OCI-M1 (cell line): ENCODE measurements at places on chromosomes 13 and 19.

DNA sequence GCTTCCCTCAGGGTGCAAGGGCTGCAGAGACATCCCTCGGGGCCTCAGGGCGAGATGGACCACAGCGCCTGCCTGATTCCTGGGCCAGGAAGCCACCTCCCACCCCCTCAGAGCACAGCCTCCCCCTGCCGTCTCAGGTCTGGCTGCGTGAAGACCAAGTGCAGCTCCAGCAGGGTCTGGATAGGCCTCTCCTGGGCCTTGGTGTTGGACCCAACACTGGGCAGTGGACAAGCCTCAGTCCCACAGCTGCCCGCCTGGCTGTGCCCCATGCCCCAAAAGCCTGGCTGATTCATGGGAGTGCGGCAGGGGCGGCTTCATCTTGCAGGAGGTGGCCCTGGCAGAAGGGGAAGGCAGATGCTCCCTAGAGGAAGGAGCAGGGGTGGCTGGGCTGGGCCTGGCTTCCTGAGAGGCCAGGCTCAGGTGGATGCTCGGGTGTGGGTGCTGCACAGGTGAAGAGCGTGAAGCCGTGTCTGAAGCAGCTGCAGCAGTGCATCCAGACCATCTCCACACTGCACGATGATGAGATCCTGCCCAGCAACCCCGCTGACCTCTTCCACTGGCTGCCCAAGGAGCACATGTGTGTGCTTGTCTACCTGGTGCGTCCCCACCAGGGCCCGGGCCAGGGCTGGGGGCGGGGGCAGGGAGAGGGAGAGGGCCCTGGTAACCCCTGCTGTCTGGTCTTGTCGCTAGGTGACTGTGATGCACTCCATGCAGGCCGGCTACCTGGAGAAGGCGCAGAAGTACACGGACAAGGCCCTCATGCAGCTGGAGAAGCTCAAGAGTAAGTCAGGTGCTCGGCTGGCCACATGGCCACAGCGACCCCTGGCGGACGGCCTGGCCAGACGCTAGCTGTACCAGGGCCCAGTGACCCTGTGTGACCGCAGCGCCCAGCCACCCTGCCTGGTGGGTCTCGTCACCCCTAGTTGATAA, 21.7 kb downstream of the MAU2 start:
- peak; percentile 68 for DNase-seq

DNA sequence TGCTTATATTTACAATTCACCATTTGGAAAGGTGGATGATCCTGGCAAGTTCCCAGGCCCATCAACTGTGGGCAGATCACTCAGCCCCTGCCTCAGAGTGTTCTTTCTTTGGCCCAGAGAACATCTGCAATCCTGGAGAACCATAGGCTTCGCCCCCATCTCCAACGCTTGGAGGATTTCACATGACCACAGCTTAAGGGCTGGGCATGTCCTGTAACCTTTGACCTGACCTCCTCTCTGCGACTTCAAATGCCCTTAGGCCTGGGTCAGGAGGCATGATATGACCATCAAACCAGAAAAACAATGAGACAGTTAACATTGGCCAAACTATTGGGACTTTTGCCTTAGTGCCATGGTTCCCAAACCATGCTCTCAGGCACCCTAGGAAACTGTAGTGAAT, 7.2 kb upstream of the MBNL2 start:
- DNase-seq = no peak

- DNase-seq = no peak
Measured at GRCh38 chr13:34308725-34309124, 490.8 kb downstream of the RFC3 start.

DNA sequence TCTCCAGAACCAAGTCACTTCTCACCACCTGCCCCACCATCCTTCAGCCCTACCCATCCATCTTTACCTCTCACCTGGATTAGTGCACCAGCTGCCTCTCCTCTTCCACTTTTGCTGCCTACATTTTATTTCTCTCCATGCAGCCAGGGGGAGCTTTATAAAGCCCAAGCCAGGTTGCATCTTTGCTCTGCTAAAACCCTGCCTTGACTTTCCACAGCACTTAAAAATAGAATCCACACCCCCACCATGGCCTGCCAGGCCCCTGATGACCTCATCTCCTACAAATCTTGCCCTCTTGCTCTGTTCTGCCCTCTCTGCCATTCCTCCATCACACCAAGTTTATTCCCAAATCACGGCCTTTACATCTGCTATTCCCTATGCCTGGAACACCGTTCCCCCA, 1.8 kb downstream of the HOOK2 start:
- DNase-seq = peak; percentile 26

GRCh38 chr19:8573316-8573715, 3.9 kb downstream of the MYO1F start:
- no peak for DNase-seq

DNA sequence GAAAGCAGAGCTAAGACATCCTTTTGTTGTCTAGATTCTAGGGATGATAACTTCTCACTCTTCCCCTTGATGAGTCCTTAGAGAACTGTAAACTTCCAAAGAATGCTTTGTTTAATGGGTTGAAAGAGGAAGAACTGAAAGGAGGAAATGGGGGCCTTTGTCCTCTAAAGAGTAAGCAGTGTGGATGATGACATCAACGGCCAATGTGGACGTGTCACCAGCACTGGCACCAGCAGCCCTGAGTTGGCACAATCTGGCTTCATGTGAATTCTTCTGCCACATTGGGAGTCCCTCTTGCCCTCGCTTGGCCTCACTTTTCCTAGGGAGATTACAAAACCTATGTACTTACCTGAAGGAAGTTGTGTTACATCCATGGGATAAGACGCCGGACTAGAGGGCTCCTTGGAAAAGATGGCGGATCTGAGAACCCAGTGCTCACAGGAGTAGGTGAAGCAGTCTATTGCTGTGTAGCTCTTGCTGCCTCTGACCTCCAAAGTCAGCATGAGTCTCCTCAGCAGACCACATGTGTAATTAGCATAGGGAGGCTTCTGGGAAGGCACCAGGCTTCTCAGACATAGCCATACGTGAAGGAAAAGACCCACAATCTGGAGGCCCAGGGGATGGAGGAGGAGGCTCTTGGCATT, 62.8 kb downstream of the RGCC start:
- peak; percentile 8 for DNase-seq

GRCh38 chr13:94658926-94659597, 53.3 kb downstream of the SOX21 start:
- DNase-seq = peak; percentile 66

GRCh38 chr13:28250542-28250941, 112.2 kb downstream of the PAN3 start:
- DNase-seq = no peak

- DNase-seq = no peak
Measured at GRCh38 chr19:10478476-10478875, 24.7 kb downstream of the KEAP1 start.

DNA sequence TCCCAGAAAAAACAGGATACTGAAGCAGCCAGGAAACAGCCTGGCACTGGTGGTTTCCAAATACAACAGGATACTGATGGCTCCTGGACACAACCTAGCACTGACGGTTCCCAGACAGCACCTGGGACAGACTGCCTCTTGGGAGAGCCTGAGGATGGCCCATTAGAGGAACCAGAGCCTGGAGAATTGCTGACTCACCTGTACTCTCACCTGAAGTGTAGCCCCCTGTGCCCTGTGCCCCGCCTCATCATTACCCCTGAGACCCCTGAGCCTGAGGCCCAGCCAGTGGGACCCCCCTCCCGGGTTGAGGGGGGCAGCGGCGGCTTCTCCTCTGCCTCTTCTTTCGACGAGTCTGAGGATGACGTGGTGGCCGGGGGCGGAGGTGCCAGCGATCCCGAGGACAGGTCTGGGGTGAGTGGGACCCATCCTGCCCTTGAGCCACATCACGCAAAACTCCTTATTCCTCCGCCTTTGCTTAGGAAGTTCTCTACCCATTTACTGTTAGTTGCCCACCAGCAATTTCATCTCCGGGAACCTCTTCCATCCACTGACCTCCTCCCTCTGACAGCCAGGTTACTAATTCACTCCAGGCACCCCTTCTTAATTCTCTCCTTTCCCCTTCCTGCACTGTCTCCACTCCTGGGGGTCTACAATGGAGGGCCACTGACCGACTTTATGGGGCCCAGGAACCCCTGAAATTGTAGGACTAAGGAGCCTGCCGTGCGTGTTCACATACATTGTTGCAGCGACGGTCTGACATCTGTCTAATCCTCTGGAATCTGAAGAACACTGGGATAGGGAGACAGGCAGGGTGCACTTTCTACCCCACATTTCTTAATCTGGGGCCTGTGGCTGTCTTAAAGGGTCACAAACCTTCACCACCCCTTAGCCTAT, 1.2 kb downstream of the ITPKC start:
- no peak for DNase-seq

GRCh38 chr13:59461411-59461810, 702.3 kb downstream of the DIAPH3 start:
- DNase-seq = peak; percentile 92

DNA sequence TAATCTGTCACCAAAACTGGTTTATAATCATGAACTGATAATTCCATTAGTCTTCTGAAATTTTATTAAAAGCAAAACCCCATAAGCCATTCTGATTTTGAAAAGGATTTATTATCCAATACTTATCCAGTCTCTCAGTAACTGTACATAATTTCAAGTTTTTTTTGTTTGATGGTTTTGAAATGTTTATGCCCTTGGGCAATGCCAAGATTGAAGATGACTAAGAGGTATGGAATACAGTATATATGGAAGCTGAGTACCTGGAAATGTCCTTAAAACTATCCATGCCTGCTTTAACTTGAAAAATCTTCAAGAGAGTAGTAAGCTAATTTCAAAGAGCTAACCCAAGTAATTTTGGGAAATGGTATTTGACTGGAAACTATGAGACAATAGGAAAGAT, 1.8 kb upstream of the NEK5 start:
- DNase-seq = no peak

DNA sequence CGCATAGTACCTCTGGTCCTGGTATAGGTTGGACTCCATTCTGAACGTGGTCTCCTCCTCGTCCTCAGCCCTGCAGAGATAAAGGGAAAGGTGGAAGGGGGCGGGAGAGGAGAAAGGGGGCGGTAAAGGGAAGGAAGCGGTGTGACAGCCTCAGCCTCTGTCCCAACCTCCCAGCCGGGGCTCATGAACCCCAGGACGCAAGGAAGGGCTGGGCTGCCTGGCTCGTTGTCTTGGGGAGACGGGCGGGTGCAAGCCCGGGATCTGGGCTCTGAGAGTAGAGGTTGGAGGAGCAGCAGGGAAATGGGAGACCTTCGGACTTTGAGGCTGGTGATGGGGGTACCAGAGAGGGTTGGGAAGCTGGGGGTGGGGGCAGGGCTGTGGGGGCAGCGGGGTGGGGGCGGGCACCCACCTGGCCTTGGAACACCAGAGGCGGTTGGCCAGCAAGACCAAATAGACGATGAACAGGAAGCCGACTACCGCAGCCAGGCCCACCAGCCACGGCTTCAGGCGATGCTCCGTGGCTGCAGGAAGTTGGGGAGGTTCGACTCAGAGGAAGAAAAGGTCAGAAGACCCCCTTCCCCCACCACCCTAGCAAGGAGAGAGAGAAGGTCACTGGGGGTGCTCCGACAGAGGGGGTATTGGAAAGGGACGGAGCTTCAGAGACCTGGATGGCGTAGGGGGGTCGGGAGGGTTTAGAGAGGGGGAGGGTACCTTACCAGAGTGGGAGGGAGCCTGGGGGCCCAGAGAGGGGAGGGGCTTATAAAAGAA, 1.7 kb downstream of the SMIM24 start:
- DNase-seq = no peak

DNA sequence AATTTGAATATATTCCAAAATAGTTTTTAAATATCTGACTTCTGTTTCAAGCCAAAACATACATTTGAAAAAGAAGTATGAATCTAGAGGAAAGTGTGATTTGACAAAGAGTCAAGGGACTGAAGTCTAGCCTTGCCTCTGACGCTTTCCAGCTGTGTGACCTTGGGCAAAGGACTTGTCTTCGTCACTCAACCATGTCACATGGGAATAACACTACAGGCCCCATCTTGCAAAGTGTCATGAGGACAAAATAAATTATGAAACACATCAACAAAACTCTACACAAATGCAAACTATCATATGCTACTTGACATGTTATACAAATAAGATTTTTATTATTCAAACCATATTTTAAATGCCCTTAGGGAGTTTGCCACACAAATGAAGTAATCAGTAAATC, 73.0 kb downstream of the CYSLTR2 start:
- DNase-seq = no peak

- DNase-seq = peak; percentile 78
Measured at GRCh38 chr13:85287528-85287927, 511.7 kb downstream of the SLITRK6 start.

GRCh38 chr13:108082481-108082880, 132.9 kb downstream of the LIG4 start:
- no peak for DNase-seq

DNA sequence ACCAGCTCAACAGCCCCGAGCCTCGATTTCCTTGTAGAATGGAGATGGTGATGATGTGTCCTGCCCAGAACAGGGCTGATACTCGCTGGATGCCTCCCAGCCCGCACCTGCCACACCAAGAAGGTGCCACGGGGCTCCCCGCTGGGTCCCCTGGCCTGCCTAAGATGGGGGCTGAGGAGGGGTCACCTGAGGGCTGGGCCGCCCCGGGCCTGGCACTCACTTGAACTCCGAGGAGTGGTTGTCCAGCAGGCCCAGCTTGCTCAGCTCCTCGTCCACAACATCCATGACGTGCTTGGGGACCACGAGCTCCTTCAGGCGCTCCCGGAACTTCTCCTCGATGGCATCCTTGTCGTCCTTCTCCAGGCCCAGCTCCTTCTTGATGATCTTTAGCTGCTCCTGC, 14.4 kb downstream of the LONP1 start:
- DNase-seq = no peak

DNA sequence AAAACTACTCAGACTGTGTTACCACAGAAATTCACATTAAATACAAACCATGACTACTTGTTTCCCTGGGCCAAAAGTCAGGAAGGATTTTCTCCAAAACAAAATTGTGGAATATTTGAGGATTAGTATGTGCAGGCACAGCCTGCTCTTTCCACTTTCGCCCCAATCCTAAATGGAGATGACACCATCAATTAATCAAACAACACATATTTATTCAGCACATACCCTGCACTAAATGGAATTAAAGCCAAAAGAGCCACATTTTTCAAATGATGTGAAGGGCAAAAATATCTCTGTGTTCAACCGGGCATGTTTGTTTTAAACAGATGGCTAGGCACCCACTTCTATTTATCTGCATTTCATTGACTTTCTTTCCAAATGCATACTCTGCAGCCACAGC, 523.1 kb downstream of the DCT start:
- DNase-seq = no peak

- no peak for DNase-seq
Measured at GRCh38 chr19:54707962-54708361, 16.3 kb upstream of the KIR3DL3 start.
